ENCODE measurements at places on chromosomes 2 and 18. TPM values are rescaled to one million over a fixed set of nuclear protein-coding genes. Genes with fewer than 3 reads are reported as not detected.

The CXCR1 gene
- not detected for total RNA-seq

- no peak for DNase-seq
- peaks cover 60% of the 10 kb centered on the region for H3K36me3 ChIP-seq
- no peaks in the 10 kb centered on the region for H3K27me3 ChIP-seq
- H3K27ac ChIP-seq: peak overlapping the region; percentile 50
- H3K4me3 ChIP-seq: no peak overlapping the region
- peaks cover 6% of the 10 kb centered on the region for H3K4me1 ChIP-seq
Measured at GRCh38 chr2:189010536-189010935, 36.4 kb downstream of the COL3A1 start.

GRCh38 chr2:240599141-240599583 lies 12.6 kb downstream of the CAPN10 start:
- H3K4me3 ChIP-seq: no peak overlapping the region
- H3K27me3 ChIP-seq: no peaks in the 10 kb centered on the region
- peaks cover 19% of the 10 kb centered on the region for H3K36me3 ChIP-seq
- DNase-seq: no peak
- no peak overlapping the region for H3K27ac ChIP-seq
- H3K4me1 ChIP-seq: no peaks in the 10 kb centered on the region

GRCh38 chr2:122186761-122187222 lies 431.3 kb downstream of the TSN start:
- no peak overlapping the region for H3K4me3 ChIP-seq
- no peaks in the 10 kb centered on the region for H3K36me3 ChIP-seq
- no peaks in the 10 kb centered on the region for H3K4me1 ChIP-seq
- no peaks in the 10 kb centered on the region for H3K27me3 ChIP-seq

The B3GNT7 gene
- under 0.01 TPM for total RNA-seq

Data from IMR-90 (cell line).